ENCODE measurements at places on chromosomes 7 and 10.

DNA sequence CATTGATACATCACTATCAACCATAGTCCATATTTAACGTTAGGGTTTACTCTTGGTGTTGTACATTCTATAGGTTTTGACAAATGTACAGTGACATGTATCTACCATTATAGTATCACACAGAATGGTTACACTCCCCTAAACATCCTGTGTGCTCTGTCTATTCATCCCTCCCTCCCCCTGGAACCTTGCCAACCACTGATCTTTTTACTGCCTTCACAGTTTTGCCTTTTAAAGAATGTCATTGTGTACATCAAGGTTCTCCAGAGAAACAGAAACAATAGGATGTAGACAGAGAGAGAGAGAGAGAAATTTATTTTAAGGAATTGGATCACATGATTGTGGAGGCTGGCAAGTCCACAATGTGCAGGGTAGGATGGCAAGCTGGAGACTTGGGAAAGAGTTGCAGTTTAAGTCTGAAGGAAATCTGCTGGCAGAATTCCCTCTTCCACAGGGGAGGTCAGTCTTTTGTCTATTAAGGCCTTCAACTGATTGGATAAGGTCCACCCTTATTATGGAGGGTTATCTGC lies 45.1 kb upstream of the CCNJ start:
- DNase-seq, result no peak

- no peak for DNase-seq
Observed at GRCh38 chr10:110706690-110707098, 62.6 kb downstream of the RBM20 start.

DNA sequence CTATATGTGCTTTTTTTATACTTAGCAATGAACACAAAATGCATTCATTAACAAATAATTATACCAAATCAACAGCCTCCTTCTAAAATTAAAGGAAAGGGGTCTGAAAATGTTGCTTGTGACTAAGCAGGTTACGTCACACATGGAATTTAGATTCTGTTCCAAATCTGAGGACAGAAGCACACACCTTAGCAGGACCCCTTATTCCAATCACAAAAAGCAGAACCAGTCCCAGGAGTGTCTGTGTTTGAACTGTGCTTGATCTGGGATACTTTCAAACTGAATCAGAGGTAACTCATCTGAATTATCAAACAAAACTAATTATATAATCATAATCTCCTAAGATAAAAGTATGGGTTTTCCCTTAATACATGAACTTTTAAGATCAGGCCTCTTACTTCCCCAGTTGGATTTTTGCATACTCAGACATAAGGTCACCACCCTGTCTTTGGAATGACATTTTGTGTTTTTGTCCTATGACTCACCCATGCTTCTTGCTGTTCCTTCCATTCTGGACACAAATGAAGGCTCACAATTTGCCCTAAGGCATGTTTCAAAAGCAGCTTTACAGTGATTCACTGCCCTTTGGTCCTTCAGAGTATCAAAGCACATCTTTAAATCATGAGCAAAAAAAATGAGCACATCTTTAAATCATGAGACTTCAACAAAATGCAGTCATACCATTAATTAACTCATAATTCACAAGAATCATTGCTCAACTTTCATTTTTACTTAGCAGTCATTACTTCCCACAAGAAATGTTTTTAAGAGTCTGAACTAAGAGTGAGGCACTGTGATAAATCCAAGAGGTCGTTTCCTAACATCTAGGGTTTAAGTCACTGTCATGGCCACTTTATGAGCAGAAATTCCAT lies 35.5 kb downstream of the SEMA3C start:
- DNase-seq, result no peak

- no peak for DNase-seq
Observed at GRCh38 chr10:5565671-5566581, 41.2 kb downstream of the CALML3 start.

GRCh38 chr10:24174014-24174413 lies 34.9 kb upstream of the KIAA1217 start:
- no peak for DNase-seq

DNA sequence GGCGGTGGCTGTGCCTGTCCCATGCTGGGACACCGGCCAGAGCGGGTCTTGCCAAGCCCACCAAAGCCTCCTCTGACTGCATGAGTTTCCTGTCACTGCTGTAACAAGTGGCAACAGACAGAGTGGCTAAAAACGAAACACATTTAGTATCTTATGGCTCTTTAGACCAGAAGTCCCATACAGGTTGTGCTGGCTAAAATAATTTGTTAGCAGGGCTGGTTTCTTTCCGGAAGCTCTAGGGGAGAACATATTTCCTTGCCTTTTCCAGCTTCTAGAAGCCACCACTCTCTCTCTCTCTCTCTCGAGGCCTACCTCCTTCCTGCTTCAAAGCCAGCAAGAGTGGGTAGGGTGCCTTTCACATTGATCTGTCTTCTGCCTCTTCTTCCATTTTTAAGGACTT lies 171.6 kb upstream of the PLPP4 start:
- DNase-seq, result no peak

GRCh38 chr10:33553748-33554571 lies 219.5 kb upstream of the NRP1 start:
- DNase-seq, result no peak

GRCh38 chr10:90968328-90969081 lies 47.6 kb upstream of the ANKRD1 start:
- DNase-seq, result no peak

GRCh38 chr10:33919244-33919643 lies 584.8 kb upstream of the NRP1 start:
- DNase-seq, result no peak

- no peak for DNase-seq
Observed at GRCh38 chr10:77478247-77478961, 159.2 kb downstream of the KCNMA1 start.

DNA sequence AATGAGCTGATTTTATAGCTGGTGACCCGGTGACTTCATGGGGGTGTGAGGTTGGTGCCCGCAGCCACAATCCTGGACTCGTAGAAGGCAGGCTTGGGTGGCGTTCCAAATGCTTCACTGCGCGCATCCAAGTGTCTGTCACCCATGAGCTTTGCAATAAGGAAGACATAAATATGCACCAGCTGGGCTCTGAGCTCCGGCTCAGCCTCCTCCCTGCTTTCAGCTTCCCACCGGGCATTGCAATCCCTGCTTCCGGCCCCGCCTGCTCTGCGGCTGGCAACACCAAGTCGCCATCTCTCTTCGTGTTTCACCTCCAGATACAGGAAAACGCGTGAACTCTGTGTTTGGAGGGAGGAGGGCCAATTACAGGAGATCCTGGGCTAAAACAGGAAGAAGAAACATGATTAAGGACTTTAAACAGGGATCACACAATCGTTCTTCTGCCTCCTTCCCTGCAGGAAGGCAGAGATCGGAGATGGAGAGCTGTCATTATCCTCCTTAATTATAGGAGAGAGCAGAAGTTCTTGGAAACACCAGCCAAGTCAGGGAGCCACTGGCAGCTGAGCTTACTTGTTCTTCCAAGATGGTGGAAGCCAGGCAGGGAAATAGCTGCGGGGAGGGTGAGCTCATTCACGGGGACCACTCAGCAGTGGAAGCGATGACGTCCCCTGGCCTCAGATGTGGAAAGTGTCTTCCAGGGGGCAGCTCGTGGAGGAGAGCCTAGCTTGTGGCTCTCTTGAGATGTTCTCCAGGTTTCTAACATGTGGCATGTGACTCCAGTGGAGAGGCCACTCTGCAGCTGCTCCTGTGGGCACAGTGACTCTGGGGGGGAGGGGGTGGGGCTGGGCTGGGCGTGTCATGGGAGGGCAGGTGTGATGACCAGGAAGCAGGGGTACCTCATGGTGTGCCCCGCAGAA lies 134.9 kb downstream of the CAMK1D start:
- no peak for DNase-seq

GRCh38 chr7:99365318-99366141 lies 9.0 kb upstream of the ARPC1B start:
- DNase-seq, result peak; percentile 43

DNA sequence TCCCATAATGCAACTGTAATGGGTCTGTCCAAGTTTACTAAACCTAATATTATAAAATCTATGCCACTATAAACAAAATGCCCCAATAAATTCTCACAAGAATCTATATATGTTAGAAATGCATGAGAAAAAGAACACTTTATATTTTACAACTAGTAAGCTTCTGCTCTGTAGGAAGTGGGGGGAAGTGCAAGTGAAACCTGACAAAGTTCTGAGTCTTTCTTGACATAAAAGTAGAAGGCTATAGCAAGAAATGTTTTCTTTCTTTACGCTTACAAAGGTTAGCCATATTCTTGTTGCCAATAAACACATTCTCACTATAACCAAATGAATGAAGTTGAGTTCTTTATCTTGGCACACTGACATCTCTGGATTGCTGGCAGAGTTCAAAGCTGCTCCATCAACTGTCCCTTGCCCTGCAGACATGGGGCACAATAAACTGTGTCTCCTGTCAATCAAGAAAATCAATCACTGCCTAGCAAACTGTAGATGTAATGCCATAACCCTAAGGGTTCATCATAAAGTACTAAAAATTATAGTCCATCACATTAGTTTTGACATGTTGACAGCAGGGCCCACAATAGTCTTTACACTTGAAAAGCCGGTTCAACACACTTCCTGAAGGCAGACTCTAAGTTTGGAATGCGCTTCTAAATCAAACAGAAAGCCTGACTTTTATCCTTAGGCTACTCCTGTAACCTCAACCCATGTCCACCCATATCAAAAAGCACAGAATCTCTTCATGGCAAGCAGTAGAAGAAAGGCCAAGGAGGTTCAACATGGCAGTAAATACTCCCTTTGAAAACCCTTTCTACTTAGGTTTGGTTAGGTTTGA lies 58.6 kb downstream of the TPK1 start:
- no peak for DNase-seq

DNA sequence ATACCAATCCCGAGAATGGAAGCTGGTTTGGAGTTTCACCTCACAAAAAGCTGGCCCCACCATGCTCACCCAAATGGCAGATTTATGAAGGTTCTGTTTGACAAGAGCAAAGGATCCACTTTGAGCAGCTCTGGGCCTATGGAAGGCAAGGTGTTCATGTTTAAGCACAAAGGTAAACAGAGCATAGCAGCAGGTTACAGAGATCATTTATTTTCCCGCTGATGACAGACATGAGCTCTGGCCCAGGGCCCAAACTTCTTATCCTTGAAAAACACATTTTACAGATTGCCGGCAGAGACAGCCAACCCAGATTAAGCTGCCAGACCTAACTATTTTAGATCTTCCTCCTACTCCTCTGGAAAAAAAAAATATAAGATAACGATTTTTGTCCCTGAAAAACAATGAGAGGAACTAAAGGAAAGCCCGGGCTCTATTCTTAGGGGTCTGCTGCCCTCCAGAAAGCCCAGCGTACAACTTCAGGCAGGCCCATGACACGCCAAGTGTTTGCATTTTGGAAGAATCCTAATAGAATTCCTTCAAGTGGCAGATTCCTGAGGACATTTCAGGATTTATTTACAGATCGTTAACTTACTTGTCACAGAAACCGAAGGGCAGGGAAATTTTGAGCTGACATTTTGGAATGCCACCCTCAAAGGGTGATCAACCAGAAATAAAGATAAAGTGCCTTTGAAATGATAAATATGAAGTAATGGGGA lies 40.0 kb downstream of the SYPL1 start:
- no peak for DNase-seq

DNA sequence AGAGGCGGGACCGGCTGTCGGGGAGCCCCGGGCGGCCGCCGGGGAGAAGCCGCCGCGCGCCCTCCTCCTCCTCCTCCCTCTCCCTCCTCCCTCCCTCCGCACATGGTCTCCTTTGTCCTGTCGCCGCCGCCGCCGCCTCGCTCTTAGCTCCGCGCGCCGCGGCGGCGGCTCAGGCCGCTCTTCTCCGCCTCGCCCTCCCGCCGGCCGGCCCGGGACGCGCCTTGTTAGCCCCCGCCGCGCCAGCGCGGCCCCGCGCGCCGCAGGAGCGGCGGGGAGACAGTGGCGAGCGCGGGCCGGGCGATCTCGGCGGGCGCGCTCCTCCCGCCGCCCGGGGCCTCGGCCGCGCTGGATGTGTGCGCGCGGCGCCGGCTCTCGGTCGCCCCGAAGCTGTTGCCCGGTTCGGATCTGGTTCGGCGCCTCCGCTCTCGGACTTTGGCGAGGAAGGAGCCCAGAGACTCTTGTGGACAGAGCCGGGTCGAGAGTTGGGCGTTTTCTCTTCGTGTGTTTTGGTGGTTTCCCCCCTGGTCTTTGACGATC lies 437.4 kb upstream of the GALNT17 start:
- no peak for DNase-seq

DNA sequence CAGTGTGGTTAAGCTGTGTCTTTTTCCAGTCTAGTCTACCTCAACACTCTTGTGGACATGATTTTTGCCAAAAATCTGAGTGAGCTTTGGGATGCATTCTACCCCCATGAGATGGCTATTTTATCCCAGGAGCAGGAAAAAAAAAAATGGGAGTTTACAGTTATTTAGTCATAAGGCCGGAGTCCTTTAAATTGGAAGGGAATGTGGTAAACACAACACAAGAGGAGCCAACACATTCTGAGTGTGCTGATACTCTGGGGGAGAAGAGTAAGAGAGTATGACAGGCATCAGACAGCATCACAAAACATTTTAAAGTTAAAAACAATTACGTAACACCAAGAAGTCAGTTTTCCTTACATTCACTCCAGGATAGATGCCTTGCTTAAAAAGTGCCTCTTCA lies 46.1 kb downstream of the C1GALT1 start:
- no peak for DNase-seq

- DNase-seq, result no peak
Observed at GRCh38 chr7:98396768-98397167, 4.1 kb downstream of the BAIAP2L1 start.

DNA sequence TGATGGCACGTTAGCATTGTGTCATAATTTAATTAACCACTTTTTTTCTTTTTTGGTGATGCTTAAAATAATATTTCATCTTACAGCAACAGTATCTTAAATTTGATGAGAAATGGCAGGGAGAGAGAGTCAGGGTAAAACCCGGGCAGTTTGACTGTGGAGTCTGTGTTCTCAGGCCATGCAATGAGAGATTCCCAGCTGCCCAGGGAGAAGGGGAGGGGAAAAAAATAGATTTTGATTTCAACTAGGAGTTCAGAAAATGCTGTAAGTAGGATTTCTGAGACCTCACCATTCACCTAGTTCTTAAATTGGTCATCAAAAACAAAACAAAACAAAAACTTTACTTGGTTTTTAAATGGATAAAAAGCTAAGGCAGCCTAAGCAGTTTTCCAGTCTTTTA lies 37.4 kb upstream of the XPNPEP1 start:
- no peak for DNase-seq

GRCh38 chr10:77511498-77512218 lies 126.0 kb downstream of the KCNMA1 start:
- DNase-seq, result no peak

DNA sequence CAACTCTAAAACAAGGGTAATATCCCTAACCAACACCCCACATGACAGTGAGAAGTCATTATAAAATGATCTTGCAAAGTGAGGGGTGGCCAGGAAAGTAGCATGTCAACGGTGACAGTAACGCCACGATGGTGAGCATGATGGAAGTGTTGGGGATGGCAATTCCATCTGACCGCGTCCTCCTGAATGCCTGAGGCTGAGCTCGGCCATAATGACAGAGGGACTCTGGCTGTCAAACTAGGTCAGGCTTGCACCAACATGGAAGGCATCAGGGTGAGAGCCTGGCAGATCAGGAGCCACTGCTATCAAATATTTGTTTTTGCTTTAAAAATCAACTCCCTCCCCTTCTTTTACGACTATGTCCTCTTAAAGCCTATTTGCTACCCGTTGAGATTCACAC lies 55.7 kb upstream of the EFCAB10 start:
- no peak for DNase-seq

GRCh38 chr7:9022456-9022855 lies 589.0 kb downstream of the NXPH1 start:
- DNase-seq, result no peak

- no peak for DNase-seq
Observed at GRCh38 chr10:117661316-117661715, 118.8 kb downstream of the EMX2 start.
